ENCODE measurements at places on chromosomes 16 and 17.
A peak's percentile ranks its signal among the peaks of the same experiment; 100 is the strongest.

DNA sequence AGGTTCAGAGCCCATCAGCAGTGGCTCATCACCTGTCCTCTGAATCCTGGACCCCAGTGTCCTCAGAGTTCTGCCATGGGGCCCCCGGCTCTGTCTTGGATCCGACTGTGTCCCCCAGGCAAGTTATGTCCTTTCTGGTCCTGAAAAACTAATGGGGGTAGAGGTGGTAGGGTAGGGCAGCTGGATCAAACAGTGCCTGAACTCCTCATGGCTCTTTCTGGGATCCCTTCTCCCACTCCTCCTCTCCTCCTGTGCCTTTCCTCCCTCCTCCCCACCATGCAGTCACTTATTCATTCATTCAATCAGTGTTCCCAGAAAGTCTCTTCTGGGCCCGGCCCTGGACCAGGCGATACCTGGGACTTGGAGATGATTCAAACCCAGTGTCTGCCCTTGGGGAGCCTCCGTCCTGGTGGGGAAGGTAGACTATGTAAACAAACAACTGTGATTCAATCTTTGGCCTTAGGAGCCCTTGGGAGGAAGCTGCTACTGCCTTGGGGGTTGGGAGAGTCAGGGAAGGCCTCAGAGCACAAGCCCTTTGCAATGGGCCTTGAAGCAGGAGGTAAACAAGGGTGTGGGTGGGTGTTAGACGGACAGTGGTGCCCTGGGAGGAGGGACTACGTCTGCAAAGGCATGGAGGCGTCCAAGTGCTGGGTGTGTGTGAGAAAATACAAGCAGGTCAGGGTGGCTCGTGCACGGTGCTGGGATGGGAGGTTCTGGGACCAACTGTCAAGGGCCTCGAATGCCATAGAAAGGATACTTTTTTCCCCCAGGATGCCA, 6.4 kb upstream of the FAM83G start:
- DNase-seq: no peak

GRCh38 chr17:21194226-21194625, 19.7 kb downstream of the TMEM11 start:
- DNase-seq: no peak

GRCh38 chr17:50272711-50273653, 1.3 kb upstream of the TMEM92 start:
- no peak for DNase-seq

- no peak for DNase-seq
Observed at GRCh38 chr16:2981899-2982250, 1.6 kb upstream of the PKMYT1 start.

DNA sequence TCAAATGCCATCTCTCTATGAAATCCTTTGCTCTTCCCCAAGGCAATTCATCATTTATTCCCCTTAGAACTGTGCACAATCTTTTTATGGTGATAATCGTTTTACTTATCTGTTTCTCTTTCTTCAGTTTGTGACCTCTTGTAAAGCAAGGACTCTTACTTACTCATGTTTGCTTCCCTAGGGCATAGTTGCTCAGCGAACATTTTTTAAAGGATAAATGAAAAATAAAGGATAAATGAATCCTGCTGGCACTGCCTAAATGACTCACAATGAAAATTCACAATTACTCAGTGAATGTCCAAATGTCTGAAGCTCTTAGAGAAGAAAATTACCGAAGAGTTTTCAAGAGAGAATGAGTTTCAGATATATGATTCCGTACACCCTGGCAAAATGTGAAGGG, 671.7 kb downstream of the CDH11 start:
- no peak for DNase-seq

DNA sequence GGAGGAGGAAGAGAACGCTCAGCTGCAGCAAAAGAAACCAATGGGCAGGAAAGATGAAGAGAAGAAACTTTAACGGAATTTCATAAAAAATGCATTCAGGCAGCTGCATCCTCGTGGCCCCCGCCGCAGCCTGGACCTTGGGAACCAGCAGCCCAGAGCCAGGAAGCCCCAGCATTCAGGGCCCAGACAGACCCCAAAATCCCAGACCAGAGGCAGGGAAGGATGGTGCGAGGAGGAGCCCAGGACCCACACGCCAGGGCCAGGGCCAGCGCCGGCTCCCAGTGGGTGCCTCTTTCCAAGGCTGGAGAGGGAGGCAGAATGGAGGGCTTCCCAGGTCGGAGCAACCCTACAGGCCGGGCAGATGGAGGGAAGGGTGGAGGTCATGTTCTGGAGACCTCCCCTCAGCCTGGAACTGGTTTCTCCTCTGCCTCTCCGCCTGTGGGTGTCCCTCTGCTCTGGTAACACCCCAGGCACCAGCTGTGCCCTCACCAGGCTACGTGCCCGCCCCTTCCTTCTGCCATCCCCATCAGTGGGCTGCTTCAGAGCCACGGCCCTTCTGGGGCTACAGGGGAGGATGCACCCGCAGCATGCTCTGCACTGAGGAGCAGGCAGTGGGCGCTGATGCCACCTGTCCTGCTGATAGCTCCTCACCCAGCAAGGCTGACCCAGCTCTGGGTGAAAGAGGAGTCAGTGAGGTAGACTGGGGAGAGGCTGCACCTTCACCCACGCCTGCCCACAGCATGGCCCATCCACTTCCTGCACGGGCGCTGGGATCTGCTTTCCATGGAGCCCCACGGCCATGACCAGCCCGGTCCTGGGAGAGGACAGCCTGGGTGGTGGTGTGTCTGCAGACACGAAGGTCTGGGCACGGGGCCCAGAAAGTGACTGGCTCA, 1.2 kb upstream of the MIF4GD start:
- peak; percentile 47 for DNase-seq

DNA sequence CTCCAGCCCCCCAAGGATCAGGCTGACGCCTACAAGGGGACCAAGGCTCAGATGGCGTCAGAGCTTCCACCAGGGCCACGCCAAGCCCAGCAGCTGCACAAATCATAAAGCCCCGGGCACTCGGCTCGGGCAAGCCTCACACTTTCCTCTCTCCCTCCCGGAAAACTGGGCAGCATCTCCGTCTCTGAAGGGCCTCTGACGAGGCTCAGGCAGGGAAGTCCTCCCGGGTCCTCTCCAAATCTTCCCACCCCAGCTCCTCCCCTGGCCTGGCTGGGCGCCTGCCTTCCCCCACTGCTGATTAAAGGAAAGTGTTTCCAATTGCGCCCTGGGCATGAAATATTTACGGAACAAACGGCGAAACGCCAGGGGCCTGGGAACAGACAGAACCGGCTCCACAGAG, 38.5 kb downstream of the PIEZO1 start:
- no peak for DNase-seq
